Ecto neural progenitor cell (in vitro differentiated cells): ENCODE measurements at places on chromosomes 1 and 21.

- DNase-seq: peak; percentile 76
These were observed 12.6 kb downstream of the NHLH2 start for GRCh38 chr1:115828101-115829022.

DNA sequence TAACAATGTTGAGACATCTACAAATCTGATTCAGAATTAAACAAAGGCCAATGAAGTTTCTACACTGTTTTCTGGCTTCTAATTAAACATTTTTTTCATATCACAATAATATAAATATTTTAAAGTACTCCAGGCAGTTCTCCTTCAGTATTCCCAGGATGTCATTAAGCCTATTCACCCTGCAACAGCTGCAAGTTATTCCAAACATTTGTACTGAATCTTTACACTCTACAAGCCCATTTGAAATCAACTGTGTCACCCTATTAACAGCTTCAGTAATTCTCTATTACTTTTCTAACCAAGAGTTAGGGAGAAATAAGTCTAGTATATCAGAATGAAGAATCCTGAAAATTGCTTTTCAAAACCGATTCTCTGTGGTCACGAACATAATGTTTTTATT is 124.6 kb downstream of the OLFML2B start:
- DNase-seq: no peak

DNA sequence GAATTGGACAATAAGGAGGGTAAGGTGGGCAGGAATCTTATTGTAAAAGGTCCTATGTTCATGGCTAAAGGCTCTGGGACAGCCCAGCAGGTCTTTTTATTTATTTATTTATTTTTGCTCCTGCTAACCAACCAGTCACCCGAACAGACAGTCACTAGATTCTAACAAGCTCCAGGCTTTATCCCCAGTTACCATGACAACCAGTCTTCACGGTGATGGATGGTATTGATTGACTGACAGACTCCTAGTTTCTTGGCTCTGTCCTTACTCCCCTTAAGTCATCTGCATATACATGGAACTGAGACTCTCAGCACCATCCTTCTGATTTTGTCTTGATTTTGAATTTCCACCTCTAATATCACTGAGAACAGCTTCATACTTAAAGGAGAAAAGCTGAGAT is 44.3 kb downstream of the C8A start:
- DNase-seq: no peak

- no peak for DNase-seq
These were observed 31.7 kb downstream of the JAM2 start for GRCh38 chr21:25670726-25671125.

DNA sequence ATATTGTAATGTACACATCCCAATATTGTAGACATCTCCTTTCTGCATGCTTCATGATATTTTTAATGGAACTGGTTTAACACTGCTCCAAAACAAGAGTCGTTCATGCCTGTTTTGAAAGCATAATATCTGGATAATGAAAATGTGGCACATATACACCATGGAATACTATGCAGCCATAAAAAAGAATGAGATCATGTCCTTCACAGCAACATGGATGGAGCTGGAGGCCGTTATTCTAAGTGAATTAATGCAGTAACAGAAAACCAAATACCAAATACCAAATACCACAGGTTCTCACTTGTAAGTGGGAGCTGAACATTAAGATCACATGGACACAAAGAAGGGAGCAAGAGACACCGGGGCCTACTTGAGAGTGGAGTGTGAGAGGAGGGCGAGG is 92.2 kb upstream of the C1orf105 start:
- DNase-seq: no peak

GRCh38 chr1:171434717-171435346 is 50.5 kb upstream of the PRRC2C start:
- no peak for DNase-seq

GRCh38 chr1:209601809-209602657 is 18.5 kb downstream of the CAMK1G start:
- DNase-seq: no peak

DNA sequence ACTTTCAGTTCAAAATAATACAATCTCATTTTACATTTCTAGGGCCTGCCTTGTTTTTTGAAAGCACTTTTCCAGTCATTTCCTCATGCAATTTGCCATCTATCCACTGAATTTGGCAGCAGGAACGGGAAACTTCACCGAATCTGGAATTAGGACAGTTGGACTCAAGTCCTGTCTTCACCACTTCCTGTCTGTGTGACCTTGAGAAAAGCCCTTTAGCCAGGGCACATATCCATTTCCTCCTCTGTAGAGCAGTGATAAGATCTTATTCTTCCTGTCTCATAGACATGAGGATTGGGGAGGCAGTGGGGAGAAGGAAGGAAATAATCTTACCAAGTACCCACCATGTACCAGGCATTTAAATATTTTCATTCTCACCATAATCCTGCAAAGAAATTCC is 12.0 kb downstream of the VAV3 start:
- no peak for DNase-seq

- no peak for DNase-seq
These were observed 103.7 kb downstream of the SLC16A1 start for GRCh38 chr1:112852276-112852675.
